Spinal cord (tissue), 10 donors: ENCODE measurements at places on chromosomes 2 and 18.

DNA sequence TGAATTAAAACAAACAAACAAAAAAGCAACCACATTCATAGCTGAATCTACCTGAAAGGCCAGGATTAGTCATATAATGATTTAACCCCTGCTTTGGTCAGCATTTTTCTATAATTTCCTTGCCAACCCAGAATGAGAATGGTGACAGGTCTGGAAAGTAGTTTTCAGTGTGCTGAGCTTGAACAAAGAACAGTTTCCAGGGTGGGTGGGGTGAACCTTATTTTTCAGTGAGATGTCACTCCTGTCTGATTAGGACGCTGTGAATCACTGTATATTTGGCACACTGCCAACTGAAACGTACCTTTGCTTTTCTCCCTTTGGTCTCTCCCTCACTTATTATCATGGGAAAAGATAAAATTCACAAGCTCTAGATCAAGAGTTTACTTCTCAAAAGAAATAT lies 35.0 kb upstream of the DSC1 start:
- no peak for DNase-seq

DNA sequence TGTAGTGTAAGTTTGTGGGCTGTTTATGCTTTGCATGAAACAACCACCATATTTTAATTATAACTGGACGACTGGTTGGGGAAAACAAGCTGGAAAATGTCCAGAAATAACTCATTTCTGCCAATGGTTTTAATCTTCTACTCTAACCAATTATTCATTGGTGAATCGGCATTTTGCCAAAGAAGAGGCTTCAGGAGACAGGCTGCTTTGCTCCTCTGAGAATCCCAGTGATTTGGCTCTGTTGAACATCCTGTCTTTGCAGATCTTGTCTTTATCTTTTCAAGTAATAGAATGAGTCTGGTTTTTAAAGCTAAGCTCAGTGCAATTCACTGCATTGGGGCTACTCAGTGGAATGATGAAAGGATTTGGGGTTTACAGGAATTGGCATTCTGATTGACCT lies 109.6 kb downstream of the APOB start:
- peak; percentile 87 for DNase-seq

DNA sequence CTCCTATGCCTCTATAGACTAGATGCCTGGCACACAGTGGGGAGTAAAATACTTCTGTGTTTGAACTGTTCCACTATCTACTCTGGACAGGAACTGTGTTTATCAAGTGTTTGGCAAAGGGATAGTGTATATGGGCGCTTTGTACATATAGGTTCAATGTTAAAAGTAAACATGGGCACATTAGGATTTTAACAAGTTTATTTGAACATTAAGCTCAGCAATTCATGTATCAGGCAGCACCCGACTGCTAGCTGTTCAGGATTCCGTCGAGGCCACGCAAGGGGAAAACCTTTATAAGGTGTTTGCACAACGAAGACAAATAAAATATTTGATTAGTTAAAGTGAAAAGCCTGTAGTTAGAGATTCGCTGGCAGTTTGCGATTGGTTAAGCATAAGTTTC lies 43.4 kb upstream of the ROCK2 start:
- DNase-seq, result no peak

DNA sequence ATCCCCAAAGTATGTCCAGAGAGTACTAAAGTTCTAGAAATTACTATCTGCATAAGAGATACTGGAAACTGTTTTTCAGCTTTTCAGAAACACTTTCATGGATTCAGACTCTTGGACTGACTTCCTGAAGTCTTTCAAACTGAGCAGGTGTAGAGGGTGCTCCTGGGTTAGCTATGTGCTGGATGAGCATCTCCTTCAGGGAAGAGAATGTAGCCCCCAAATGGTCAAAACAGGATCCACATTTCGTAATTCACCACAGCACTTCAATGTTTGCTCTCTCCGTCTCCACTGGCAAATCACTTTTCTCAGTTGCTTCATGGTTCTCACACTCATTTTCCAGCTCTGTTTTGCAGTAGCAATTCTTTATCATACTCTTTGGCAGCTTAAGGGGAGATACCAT lies 23.2 kb upstream of the SATB2 start:
- DNase-seq, result no peak

DNA sequence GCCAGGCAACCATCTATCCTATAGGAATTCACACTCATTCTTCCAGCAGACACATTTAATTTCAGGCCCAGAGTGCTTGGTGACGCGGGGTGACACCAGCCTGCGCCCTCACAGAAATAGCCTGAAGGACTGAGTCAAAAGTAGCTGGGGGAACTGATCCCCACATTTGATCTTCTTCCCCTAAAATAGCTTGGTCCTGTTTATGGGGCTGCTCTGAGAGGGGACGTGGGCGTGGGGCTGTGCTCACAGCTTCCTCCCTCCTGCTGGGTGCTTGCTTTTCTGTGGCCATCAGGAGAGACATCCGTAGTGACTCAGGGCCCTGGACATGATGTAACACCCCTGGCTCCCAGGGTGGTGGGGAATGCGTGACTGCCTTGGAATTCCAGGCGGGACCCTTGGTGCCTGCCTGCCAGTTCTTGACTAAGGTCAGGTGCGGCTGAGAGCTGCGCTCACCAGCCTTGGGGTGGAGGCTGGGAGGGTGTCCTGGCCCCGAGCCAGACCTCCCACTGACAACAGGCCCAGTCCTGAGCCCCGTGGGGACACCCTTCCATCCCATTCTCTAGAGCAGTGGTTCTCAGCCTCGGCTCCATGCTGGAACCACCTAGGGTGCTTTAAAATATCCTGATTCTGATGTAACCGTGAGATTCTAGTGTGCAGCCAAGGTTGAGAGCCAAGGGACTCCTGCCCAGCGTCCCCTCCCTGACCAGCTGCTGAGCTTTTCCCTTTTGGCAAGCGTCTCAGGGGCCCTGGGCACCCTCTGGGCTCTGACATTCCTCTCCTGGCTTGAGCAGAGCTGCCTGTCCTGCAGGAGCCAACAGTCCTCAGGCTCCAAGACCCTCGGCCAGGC lies 47.4 kb upstream of the SMAD7 start:
- no peak for DNase-seq

DNA sequence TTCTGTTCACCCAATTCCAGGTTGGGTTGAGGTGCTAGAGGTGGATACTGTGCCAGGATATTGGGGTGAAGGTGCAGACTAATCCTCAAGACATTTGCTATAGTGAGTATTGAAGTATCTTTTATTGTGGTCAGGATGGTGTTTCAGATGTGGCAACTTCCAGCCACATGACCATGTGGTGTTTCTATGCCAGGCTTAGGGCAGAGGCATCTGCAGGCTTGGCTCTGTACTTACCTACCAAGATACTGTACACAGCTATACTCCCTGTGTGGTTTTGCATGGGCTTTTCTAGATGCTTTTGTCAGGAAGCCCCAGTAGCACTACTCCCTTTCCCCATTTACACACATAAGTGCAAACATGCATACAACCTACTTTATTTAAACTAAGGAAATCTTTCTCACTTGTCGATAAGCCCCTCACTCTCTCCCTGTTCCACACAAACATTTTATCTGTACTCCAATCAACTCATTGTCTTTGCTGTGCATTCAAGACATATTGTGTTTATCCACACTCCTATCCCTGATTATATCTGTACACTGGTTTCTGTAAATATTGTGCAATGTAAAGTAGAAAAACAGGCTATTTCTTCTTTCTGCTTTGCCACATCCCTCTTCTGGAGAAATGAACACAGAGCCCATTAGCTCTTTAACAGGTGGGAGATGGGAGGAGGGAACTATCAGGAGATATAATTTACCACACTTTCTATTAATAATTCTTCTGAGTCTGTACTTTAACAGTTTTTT lies 12.3 kb downstream of the ARL6IP6 start:
- no peak for DNase-seq

DNA sequence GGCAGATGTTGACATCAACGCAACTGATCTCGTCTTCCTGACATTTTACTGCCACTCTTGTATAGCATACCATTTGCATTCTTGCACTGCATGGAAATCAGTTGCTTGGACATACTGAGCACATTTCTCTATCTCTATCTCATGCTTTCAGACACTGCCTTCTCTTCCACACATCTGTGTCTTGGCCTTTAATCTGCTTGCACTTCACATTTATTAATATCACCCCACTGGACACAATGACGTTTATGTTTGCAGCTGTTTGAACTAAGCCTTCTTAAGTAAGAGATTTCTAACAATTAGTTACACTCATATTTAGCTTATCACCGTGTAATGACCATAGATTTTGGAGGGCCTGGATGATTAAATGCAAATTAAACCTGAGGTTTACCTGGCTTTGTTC lies 229.8 kb upstream of the CDH19 start:
- no peak for DNase-seq

GRCh38 chr2:80546766-80547165 lies 242.2 kb upstream of the LRRTM1 start:
- DNase-seq, result no peak

DNA sequence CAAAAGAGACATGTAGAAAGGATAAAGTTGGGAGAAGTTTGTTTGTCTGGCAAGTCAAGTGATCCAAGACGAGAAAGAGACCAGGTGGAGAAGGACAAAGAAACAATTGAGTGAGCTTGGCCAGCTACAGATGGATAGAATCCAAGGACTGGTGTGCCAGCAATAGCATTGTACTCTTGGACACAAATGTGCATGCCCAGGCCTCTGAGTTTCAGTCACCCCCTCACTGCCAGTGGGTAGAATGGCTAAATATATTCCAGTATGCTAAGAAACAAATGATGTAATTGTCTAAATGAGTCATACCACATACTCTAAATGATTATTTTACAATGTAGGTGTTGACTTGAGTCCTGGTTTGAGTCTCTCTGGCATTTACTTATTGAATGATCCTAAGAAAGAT lies 881.3 kb downstream of the LRRTM4 start:
- DNase-seq, result no peak

DNA sequence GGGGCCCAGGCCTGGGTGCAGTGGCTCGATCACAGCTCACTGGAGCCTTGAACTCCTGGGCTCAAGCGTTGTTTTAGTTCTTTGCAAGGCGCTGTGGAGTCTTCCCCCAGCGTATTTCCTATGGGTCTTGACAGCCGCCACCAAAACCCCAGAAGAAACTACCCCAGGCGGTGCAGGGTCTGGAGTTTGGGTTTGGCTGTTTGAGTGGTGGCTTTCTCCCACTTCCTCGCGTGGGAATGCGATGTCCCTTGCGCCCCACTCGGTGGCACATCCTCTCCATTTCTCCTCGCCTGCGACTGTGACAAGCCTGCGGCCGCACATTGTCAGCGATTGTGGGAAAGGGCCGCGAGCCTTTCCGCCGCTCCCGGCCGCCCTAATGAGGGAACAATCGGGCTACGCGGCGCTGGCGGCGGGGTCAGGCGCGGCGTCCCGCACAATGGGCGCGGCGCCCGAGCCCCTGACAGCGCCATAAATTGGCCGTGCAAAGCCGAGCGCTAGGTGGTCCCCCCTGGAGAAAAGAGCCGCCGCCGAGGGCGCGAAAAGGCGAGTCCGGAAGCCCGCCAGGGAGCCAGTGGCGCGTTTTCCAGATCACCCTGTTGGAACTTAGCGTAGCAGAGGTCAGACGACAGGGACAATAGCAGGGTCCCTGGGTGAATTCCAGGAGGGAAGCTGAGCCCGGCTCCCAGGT lies 194.9 kb upstream of the POU3F3 start:
- peak; percentile 15 for DNase-seq

- DNase-seq, result no peak
These were observed 270.5 kb upstream of the NCKAP5 start for GRCh38 chr2:133838642-133839365.

DNA sequence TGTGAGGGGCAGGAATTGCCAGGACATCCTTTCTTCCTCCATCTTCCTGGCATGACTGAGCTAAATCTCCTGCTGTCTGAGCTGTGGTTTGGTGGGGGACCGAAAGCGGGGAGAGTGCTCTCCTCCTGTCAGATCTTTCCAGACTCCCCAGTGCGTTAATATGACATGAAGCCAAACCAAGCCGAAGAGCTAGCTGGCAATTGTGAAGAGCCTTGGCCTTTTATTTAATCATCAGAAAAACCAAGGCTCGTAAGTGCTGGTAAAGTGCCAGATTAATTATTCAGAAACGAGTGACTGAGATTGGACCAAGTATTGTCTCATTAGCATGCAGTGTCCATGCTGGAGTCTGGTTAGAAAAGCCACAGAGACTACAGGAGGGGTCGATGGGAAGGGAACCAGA lies 14.5 kb upstream of the LRPPRC start:
- DNase-seq, result no peak

DNA sequence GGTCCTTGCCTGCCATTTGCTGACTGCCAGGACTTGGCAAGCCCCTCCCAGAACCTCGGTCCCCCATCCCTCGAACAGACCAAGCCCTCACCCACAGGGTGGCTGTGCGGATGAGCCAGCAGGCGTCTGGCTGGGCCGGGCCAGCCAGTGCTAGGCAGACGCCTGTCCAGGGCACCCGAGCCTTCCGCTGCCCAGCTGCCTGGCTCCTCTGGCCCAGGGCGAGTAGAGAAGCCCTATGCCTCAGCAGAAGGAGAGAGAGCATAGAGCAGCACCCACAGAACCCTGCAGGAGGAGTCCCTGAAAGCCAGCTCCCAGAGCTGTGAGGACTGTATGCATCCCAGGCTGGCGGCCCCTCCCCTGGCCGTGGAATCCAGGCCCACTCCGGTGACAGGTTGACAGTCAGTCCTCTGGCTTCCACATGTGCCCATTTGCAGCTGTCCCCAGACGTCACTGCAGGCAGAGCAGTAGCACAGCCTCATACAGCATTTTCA lies 62.1 kb upstream of the GLI2 start:
- DNase-seq, result no peak

- DNase-seq, result peak; percentile 57
These were observed at the start of gene ADD2 for GRCh38 chr2:70767699-70768589. ADD2 (minus strand) TSS chr2:70768200; CDS start chr2:70706408, 61,792 bp downstream.

DNA sequence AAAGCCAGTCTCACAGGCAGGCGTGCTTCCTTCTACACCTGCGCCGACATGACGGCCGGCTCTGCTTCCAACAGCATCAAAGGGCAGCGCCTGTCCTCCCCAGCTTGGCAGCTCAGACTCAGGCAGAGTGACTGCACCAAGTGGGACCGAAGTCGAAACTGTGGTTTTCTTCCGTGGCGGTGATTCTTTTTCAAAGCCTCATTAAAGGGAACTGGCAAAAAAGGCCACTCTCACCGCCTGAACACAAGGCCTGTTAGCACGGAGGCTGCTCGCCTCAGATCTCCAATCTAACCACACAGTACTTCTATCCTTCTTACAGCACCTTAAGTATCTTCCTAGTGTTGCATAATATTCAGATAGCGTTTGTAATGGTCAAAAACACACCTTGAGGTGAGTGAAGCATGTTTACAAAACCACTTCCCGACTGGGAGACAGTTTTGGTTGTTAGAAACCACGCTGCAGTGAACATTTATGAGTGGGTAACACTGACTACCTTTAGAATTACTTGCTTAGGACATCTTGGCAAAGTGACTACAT lies 236.4 kb downstream of the HDAC4 start:
- no peak for DNase-seq

DNA sequence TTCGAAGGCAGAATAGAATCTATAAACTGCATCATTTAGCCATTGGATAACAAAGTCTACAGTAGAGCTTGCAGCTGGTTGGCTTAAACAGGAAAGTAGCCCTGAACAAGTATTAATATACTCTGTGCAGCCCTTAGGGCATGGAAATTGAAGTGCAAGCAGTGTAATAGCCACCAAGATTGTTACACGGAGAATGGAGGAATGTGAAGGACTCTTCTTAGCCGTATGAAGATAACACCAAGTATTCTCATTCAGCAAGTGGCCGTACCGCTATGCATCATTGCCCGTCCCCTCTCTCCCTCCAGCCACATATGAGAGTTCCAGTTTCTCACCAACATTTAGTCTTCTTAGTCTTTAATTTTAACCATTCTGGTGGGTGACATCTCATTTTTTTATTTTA lies 40.5 kb downstream of the ANKRD12 start:
- no peak for DNase-seq

GRCh38 chr2:33291278-33292013 lies 185.0 kb upstream of the RASGRP3 start:
- peak; percentile 90 for DNase-seq

GRCh38 chr2:45755585-45756335 lies 104.3 kb downstream of the PRKCE start:
- DNase-seq, result no peak
